ENCODE measurements at places on chromosomes 7 and 10.

DNA sequence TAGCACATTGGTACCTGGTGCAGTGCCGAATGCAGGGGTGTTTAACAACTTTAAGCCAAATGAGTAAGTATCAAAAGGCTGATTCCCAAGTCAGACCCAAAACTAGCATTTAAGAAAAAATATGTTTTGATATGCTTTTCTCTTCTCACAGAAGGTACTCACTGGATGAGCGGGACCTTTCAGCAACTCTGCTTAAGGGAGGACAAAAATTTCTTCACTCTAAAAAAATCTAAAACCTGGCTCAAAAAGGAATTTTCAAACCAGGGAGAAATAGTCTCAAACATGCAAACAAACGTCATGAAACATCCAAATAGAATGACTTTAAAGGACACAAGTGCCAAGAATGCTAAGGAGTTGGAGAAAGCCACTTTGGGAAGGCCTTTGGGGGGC is 962.1 kb downstream of the KCNMA1 start:
- DNase-seq: no peak

- DNase-seq: no peak
Observed at GRCh38 chr10:32446536-32447406, 831 bp downstream of the CCDC7 start.

GRCh38 chr7:106639476-106640334 is 21.3 kb downstream of the CCDC71L start:
- DNase-seq: no peak

DNA sequence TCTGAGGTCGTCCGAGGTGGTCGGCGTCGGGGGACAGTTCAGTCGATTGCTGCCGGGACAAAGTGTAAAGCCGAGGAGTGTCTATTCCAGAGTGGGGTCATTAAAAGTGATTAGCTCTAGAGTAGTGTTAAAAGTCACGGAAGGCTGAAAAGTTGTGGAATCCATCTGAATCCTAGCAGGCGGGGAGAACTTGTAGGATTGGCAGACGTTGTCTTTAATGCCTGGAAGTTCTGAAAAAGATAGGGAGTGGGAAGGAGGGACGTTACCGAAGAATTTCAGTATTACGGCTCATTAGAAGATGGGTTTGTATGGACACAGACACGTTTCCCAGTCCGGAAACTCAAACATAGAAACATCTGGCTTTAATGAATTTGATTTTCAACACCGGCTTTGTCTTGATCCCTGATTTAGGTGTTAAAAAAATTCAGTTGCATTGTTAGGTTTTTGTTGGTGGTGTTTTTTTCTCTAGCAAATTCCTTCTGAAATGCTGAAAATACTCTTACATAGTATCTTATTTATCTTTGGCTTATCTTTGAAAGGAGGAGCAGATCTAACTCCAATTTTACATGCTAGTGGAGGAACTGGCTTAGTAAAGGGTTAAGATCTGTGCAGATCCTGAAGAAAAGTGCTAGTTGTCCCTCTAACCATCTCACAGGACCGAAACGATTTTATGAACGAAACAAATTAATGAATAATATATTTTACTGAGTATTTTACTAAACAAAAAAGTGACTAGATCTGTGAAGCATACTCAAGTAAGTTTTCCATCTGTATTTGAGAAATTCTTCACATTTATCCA is 900 bp downstream of the MKLN1 start:
- peak; percentile 7 for DNase-seq

DNA sequence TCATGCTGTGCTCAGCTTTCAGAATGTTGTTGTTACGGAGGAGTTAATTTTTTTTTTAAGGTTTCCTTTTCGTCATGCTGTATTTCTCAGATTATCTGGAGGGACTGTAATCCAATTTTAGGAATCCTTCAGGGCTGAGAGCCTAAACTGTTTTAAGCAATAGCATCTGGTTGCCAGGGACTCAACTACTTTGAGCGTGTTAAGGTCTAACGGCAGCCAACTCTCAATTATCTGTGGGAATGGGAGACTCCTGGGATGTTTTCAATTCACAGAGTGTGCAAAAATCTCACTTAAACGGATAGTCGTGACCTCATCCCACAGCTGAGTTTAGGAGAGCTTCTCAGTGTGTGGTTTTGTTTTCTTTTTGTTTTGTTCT is 291.7 kb downstream of the AUTS2 start:
- no peak for DNase-seq

DNA sequence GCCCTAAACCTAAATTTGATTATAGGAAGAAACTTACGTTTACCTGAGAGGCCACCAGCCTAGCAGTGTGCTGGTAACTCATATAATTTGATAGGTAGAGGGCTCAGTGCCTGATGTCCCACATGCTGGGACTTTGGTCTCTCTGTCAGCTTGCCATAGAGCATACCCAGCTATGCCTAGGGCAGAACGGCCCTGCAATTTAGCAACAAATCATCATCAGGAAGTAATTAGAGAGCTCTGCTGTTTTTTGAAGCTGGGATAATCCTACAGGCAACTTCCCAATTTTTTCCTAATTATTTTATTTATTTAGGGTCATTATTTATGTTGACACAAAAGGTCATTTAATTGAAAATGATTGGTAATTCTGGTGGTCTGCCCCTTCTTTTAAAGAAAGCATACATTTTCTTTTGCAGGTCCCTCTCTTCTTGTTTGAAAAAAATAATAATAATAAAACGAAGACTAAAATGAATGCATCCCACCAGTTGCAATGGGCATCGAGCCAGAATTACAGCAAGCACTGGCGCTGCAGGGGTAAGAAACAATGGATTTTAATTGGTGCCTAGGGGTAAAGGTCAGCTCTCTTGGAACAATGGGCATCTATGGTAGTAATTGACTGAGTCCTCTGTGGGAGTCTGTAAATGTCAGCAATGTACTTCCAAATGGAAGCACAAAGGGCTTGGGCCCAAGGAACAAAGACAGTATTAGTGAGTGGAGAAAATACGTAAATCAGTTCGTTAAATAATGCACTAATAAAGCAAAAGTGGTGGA is 348.0 kb downstream of the SORCS1 start:
- no peak for DNase-seq

- no peak for DNase-seq
Observed at GRCh38 chr7:132410861-132411541, 165.3 kb downstream of the PLXNA4 start.

- DNase-seq: no peak
Observed at GRCh38 chr10:25701652-25702051, 232.4 kb upstream of the MYO3A start.

DNA sequence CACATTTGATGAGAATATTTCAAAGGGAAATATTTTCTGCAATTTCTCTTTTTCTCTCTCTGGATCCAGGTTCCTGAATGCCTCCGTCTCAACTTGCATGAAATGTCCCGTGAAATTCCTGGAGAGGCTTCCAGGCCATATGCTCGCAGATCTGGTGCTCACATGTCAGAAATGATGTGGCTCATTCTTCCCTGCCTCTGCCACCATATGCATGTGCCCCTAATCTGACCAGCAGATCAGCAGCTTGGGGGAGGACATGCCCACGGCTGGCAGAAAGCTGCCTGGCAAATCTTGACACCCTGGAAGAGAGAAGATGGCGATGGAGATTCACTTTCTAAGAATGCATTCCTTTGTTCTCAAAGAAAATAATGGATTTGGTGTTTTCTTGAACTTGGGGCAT is 490.7 kb downstream of the RPS24 start:
- DNase-seq: no peak

GRCh38 chr10:132606536-132607316 is 69.1 kb downstream of the INPP5A start:
- DNase-seq: no peak

- DNase-seq: no peak
Observed at GRCh38 chr7:132261327-132262159, 314.7 kb downstream of the PLXNA4 start.

DNA sequence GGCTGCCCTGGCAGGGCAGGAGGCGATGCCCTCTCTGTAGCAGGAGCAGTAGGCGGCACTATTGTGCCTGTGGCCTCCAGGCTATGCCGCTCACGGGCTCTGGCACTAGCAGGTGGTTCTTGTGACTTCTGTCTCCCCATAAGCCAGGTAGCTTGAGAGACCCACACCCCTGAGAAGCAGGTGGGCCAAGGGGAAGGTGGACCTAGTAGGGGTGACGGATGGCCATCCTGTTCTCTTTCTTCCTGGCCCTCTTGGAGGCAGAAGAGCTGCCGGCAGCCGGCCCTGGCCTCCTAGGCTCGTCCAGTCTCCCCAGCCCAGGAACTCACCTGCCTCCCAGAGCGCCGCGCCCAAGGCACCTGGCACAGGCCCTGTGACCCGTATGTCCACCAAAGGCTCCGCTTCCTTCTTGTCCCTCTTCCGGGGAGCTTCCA is 15.4 kb downstream of the MMRN2 start:
- no peak for DNase-seq

GRCh38 chr7:30977222-30977621 is 13.5 kb downstream of the GHRHR start:
- no peak for DNase-seq

DNA sequence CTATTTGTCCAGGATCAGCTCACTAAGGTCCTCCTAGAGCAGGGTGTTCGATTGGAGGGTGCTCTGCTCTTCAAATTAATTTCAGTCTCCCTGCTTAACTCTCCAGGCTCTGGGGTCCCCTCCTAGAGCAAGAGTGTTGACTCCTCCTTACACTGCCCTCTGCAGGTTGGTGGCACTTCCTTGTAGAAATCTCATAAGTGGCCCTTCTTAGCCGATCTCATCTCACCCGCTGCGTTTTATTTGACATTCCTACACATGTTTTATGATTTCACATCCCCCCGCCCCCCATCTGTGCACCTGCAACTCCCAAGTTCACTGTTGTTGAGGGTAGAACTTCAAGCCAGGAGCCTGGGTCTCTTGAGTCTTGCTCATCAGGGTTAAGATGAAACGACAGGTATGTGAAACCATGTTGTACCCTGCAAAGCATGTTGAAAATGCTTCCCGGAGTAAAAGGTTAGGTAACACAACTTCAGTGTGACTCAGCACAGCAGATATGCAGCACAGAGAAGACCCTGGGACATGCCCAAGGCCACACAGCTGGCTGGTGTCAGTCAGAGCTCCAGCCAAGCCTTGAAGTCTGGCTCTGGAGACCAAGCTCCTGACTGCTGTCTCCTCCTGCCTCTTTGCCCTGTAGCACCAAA is 171.2 kb downstream of the PRKAG2 start:
- peak; percentile 56 for DNase-seq

DNA sequence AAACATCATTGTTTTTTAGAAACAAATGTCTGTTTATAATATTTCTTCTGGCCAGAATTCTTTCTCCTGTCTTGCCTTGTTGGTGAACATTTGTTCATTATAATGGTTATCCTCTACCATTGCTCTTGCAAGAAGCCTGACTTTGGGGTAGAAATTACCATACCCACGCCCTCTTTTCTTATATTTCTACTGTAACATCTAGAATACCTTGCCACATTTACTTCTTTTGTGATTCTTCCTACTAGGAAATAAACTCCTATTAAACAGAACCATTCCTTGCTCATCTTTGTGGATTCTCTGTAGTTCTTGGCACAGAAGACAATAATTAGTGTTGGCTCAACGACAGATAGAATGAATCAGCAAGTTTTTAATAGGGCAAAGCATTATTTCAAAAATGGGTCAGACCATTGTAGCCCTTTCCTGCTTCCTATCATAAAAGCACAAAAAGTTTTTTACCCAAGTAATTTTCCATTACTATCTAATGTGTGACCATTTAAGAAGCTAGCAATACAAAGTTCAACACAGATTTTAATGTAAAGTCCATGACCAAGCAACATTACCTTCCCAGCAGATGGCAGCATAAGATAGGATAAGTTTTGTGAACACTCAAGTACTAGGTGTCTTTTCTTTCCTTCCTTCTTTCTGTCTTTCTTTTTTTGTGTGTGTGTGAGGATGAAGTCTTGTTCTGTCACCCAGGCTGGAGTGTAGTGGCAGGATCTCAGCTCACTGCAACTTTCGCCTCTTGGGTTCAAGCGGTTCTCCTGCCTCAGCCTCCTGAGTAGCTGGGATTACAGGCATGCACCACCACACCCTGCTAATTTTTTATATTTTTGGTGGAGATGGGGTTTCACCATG is 270.4 kb downstream of the HGF start:
- peak; percentile 84 for DNase-seq

DNA sequence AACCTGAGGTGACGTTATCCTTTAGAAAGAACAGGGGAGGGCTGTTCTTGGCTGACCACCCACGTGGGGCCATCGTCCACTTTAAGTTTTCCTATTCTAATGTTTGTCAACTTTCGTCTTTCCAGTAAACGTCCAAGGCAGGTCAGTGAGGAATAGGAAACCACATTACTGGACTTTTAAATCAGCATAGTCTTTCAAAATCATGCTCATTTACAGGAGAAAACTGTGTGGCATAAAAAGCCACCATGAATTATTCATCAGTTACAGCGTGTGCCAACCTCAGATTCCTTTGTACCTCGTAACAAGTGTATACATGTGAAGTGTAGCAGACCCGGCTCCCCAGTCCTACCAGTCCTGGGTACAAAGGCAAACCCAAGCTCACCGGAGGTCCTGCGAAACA is 25.1 kb upstream of the ABLIM1 start:
- peak; percentile 4 for DNase-seq

GRCh38 chr10:70843333-70843732 is 27.6 kb downstream of the SGPL1 start:
- DNase-seq: no peak

- no peak for DNase-seq
Observed at GRCh38 chr7:57216340-57216739, 84.1 kb upstream of the ZNF479 start.

- peak; percentile 2 for DNase-seq
Observed at GRCh38 chr10:124916098-124916584, 25.8 kb upstream of the ZRANB1 start.

- no peak for DNase-seq
Observed at GRCh38 chr10:115606086-115606485, 512.9 kb downstream of the ATRNL1 start.

- DNase-seq: no peak
Observed at GRCh38 chr7:128152721-128153120, 88.4 kb upstream of the LEP start.

- DNase-seq: no peak
Observed at GRCh38 chr7:55190511-55191160, 171.8 kb downstream of the EGFR start.

- no peak for DNase-seq
Observed at GRCh38 chr10:46552526-46553237, 3.8 kb downstream of the GPRIN2 start.

- DNase-seq: no peak
Observed at GRCh38 chr7:135275971-135276580, 42.4 kb downstream of the STRA8 start.

DNA sequence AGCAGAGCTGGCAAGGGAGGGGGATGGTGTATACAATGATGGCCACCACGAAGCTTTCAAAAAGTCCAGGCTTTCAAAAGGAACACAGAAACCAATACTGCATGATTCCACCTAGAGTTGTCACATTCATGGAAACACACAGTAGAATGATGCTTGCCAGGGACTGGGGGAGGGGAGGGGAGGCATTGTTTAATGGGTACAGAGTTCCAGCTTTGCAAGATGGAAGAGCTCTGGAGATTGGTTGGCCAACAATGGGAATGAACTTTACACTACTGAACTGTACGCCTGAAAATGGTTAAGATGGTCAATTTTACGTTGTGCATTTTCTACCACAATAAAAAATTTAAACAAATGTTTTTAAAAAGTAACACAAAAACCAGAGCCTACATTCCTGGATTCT is 104.5 kb upstream of the KDM7A start:
- no peak for DNase-seq

- no peak for DNase-seq
Observed at GRCh38 chr7:41383596-41383995, 319.3 kb downstream of the INHBA start.

Data from PC-3 (cell line).